ENCODE measurements at places on chromosomes 12 and 14. TPM values are rescaled to one million over a fixed set of nuclear protein-coding genes. Genes with fewer than 3 reads are reported as not detected.

TRIM9 gene
- 0.07 TPM for total RNA-seq

CEBPE gene
- not detected for total RNA-seq

SNRPF gene
- 40.9 TPM for total RNA-seq

OVCH1 gene
- total RNA-seq, result 0.21 TPM

TARBP2 gene
- total RNA-seq, result 69.8 TPM

GCH1 gene
- 7.1 TPM for total RNA-seq

MIP gene
- total RNA-seq, result 0.07 TPM

TEX22 gene
- total RNA-seq, result 0.13 TPM

SLC25A21 gene
- total RNA-seq, result 2.2 TPM

KRT79 gene
- not detected for total RNA-seq

RIPK3 gene
- total RNA-seq, result 3.9 TPM

BCL11B gene
- total RNA-seq, result 0.14 TPM

OR4E2 gene
- total RNA-seq, result not detected

PTPRO gene
- not detected for total RNA-seq

PMCH gene
- 0.66 TPM for total RNA-seq

RNASE1 gene
- total RNA-seq, result 75.5 TPM

PRDM4 gene
- 22.2 TPM for total RNA-seq

RFLNA gene
- 70.8 TPM for total RNA-seq

HOXC12 gene
- not detected for total RNA-seq

FOXA1 gene
- total RNA-seq, result 0.07 TPM

HAL gene
- 0.11 TPM for total RNA-seq

KLRB1 gene
- total RNA-seq, result not detected

ERBB3 gene
- 0.11 TPM for total RNA-seq

CLEC4D gene
- total RNA-seq, result not detected

PTPRB gene
- total RNA-seq, result 98.7 TPM

CLEC2B gene
- 11.9 TPM for total RNA-seq

KCNMB4 gene
- 8.7 TPM for total RNA-seq

Data from pulmonary artery endothelial cell (primary cell).